Sigmoid colon (tissue), 7 donors: ENCODE measurements at places on chromosomes 7 and 10. TPM values are rescaled to one million over a fixed set of nuclear protein-coding genes. Genes with fewer than 3 reads are reported as not detected.

- no peak overlapping the region for H3K27ac ChIP-seq
- peaks cover 9% of the 10 kb centered on the region for H3K4me1 ChIP-seq
- DNase-seq = no peak
- H3K36me3 ChIP-seq = no peaks in the 10 kb centered on the region
Observed at GRCh38 chr10:3010334-3010733, 57.0 kb upstream of the PFKP start.

- H3K27ac ChIP-seq = no peak overlapping the region
- no peak for DNase-seq
- H3K27me3 ChIP-seq = no peaks in the 10 kb centered on the region
- peaks cover 33% of the 10 kb centered on the region for H3K4me1 ChIP-seq
Observed at GRCh38 chr10:119031496-119032059, 2.1 kb downstream of the NANOS1 start.

DNA sequence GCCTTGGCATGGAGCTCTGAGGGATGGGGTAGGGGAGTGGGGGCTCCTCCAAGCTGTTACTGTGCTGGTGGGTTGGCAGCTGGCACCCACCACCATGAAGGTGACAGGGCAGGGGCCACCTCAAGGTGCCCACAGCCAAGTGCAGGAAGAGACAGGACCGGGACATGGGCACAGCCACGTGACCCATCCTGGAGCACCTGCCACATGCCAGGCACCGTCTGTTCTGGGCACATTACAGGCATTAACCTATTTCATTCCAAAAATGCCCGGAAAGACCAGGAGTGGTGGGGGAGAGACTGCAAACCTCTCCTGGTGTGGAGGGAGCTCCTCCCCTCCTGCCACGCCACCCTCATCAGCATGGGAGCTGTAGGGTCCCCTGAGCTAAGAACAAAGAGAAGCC, 56.7 kb downstream of the CAMK2B start:
- no peaks in the 10 kb centered on the region for H3K4me1 ChIP-seq
- DNase-seq = no peak
- no peak overlapping the region for H3K27ac ChIP-seq
- peaks cover 21% of the 10 kb centered on the region for H3K27me3 ChIP-seq
- no peak overlapping the region for H3K4me3 ChIP-seq
- H3K36me3 ChIP-seq = no peaks in the 10 kb centered on the region

- no peaks in the 10 kb centered on the region for H3K4me1 ChIP-seq
- DNase-seq = no peak
- H3K27me3 ChIP-seq = no peaks in the 10 kb centered on the region
Observed at GRCh38 chr7:49400891-49401550, 372.4 kb upstream of the VWC2 start.

DNA sequence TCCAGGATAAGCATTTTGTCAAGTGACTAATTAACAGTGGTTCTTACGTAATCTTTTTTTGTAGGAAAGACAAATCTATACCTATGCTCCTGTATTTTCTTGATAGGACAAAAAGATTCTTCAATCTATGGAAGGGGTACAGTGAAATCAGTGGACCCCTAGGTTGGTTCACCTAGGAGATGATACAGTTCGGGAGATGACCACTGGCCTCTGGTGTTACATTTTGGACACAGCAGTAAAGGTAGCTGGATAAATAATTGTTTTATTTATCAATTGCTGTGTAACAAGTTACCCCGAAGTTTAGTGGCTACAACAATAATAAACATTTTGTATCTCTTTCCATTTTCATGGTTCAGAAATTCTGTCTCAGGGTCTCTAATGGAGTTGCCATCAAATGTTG, 288.2 kb upstream of the MAGI2 start:
- H3K4me3 ChIP-seq = no peak overlapping the region
- H3K36me3 ChIP-seq = no peaks in the 10 kb centered on the region
- no peaks in the 10 kb centered on the region for H3K4me1 ChIP-seq
- DNase-seq = no peak
- H3K27me3 ChIP-seq = no peaks in the 10 kb centered on the region

- H3K27ac ChIP-seq = no peak overlapping the region
- DNase-seq = no peak
- no peaks in the 10 kb centered on the region for H3K36me3 ChIP-seq
- H3K27me3 ChIP-seq = no peaks in the 10 kb centered on the region
- H3K4me1 ChIP-seq = peaks cover 12% of the 10 kb centered on the region
Observed at GRCh38 chr10:48343106-48343505, 36.6 kb downstream of the MAPK8 start.

The ACSL5 gene
- 7.6 TPM for total RNA-seq

DNA sequence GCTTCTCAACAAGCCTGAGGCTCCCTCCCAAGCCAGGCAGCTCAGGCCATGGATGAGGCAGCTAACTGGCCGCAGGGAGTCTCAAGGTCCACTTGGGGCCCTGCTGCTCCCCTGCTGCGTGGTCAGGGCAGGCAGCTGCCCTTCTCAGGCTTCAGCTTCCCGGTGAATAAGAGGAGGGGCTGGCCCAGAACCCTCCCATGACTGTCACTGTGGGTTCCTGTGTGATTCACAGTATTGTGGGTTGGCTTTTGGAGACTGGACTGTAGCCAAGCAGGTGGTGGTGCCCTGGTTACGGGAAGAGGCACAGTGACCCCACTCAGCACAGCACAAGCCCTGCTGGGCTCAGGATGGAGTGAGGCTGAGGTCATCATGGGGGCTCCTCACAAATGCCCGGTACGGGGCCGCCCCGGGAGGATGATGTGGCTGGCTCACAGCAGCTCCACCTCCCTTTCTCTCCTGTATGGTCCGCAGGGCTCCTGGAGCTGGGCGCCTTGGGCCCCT, 189.8 kb downstream of the HECW1 start:
- no peak for DNase-seq
- no peak overlapping the region for H3K4me3 ChIP-seq
- H3K27ac ChIP-seq = no peak overlapping the region
- no peaks in the 10 kb centered on the region for H3K36me3 ChIP-seq
- no peaks in the 10 kb centered on the region for H3K27me3 ChIP-seq

The TRA2A gene
- 38.5 TPM for total RNA-seq

GRCh38 chr7:6074612-6075380, 43.6 kb downstream of the ANKRD61 start:
- H3K27ac ChIP-seq = no peak overlapping the region
- no peaks in the 10 kb centered on the region for H3K27me3 ChIP-seq
- DNase-seq = no peak
- H3K4me1 ChIP-seq = no peaks in the 10 kb centered on the region
- no peak overlapping the region for H3K4me3 ChIP-seq
- H3K36me3 ChIP-seq = no peaks in the 10 kb centered on the region
